ENCODE measurements at places on chromosomes 2 and 18. TPM values are rescaled to one million over a fixed set of nuclear protein-coding genes. Genes with fewer than 3 reads are reported as not detected.

The SALL3 gene
- 0.51 TPM for total RNA-seq

The KIAA2012 gene
- total RNA-seq: not detected

The DCDC2C gene
- not detected for total RNA-seq

The DTNA gene
- total RNA-seq: 34.0 TPM

- no peak for DNase-seq
- H3K27me3 ChIP-seq: no peaks in the 10 kb centered on the region
- no peak overlapping the region for H3K27ac ChIP-seq
- no peak overlapping the region for H3K4me3 ChIP-seq
- H3K36me3 ChIP-seq: no peaks in the 10 kb centered on the region
These were observed 105.0 kb upstream of the CCDC150 start for GRCh38 chr2:196534495-196534894.

- no peak overlapping the region for H3K4me3 ChIP-seq
- no peak for DNase-seq
- no peaks in the 10 kb centered on the region for H3K27me3 ChIP-seq
- no peak overlapping the region for H3K27ac ChIP-seq
- no peaks in the 10 kb centered on the region for H3K4me1 ChIP-seq
These were observed 1257.4 kb upstream of the ZEB2 start for GRCh38 chr2:145777297-145777696.

GRCh38 chr2:114699423-114699944 is 257.0 kb downstream of the DPP10 start:
- no peak for DNase-seq
- no peaks in the 10 kb centered on the region for H3K27me3 ChIP-seq
- no peaks in the 10 kb centered on the region for H3K36me3 ChIP-seq

DNA sequence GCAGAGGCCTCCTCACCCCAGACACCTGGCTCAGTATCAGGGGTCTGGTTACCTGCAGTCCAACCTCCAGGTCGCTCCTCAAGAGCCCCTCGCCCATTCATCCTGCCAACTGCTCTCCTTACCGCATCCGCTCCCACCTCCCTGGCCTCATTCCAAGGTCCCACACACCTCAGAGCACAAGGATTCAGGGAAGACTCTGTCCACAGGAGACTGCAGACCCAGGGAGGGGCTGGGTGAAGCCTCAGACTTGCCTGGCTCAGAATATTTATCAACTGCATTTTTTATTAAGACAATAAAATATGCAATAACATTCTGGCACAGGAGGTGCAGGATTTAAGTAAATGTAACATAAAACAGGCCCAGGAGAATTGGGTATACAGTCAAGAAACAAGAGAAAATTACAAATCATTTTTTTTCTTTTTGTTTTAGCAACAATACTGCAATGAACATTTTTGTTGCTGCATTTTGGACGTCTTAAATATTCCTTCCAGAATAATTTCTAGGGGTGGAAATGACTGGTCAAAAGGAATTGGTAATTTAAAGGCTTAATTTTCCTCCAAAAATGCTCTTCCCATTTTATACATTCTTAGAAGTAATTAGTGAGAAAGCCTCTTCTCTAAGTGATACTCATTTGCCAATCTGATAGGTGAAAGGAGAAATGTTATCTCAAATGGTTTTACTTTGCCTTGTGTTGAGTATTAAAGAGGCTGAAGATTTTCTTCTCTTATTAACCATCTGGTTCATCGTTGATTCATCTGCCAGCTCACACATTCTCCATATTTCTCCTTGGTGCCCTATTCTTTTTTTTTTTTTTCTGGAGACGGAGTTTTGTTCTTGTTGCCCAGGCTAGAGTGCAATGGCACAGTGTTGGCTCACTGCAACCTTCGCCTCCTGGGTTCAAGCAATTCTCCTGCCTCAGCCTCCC is 42.5 kb downstream of the TEX44 start:
- no peak overlapping the region for H3K4me3 ChIP-seq
- H3K27me3 ChIP-seq: no peaks in the 10 kb centered on the region
- H3K36me3 ChIP-seq: no peaks in the 10 kb centered on the region
- H3K27ac ChIP-seq: no peak overlapping the region
- H3K4me1 ChIP-seq: no peaks in the 10 kb centered on the region
- no peak for DNase-seq

DNA sequence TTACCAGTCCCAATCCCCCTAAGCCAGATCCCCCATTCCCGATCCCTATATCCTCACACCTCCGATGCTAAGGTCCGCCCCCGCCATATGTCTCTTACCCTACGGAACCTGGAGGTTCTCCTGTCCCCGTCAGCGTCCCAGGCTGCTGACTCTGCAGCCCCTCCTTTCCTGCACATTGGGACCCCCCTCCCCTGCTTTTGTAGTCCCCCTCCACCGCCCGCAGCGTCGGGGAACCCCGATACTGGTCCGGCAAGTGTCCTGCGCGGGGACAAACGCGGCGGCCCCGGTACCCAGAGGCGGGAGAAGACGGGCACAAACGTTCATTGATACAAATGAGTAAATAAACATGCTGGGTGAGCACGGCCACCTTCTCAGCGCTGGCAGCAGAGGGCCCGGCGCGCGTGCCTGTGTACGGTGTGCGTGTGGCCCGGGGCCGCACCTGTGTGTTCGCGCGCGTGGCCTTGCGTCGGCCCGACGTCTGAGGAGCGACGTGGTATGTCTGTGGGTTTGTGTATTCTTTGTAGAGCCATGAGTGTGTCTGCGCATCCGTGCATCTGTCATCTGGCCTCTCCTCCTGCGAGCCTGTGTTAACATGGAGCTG is 2.0 kb upstream of the CYP26B1 start:
- peak overlapping the region; percentile 78 for H3K4me3 ChIP-seq
- peaks cover 29% of the 10 kb centered on the region for H3K4me1 ChIP-seq

DNA sequence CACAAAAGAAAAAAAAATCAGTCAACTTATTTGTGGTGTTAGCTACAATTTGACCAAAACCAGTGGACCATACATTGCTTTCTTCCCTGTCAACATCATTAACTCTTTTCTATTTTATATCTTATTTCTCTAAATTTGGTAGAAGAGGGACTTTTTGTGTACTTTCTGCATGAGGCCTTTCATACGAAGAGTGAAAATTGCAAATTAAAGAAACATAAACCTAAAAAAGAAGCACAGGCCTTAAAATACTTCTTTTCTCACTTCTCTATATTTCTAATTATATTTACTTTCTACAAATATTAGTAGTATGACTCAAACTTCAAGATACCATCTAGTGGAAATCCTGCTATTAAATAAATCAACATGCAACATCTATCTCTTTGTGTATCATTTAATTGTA is 1073.4 kb upstream of the ZEB2 start:
- H3K27ac ChIP-seq: no peak overlapping the region
- DNase-seq: no peak
- H3K4me1 ChIP-seq: peaks cover 4% of the 10 kb centered on the region
- no peaks in the 10 kb centered on the region for H3K36me3 ChIP-seq
- no peak overlapping the region for H3K4me3 ChIP-seq
- H3K27me3 ChIP-seq: no peaks in the 10 kb centered on the region

DNA sequence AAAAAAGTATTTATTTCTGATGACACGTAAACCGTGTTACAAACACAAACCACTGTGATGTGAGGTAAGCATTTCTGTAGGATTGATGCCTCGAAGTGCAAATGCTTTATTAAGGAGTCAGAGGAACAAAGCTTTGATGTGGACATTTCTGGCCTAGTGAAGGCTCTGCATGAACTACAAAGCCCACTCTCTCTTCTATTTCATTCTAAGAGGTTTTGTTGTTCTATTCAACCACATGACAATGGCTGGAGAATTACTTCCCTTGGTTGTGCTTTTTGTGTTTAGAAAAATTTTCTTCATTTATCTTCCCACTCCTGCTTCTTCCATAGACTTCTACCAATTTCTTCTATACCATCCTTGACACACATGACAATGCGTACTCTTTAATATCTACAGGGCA is 125.7 kb upstream of the CCDC195 start:
- DNase-seq: no peak
- no peaks in the 10 kb centered on the region for H3K4me1 ChIP-seq
- no peaks in the 10 kb centered on the region for H3K27me3 ChIP-seq
